Osteoblast (primary cell): ENCODE measurements at places on chromosomes 7 and 10.

DNA sequence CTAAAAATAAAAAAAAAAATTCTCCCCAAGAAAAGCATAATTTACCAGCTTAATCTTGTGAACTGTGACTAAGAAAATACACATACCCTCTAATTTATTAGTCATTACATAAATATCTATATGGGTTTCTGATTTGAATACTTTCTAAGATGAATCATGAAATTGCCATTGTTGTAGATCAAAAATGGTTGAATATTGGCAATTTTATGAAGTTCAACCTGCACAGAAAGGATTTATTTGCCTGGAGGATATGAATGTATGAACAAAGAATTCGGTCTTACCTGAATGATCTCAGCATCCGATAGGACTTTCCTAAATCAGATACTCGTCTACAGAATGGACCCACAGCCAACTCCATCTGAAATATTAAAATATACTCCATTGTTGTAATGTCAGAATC is 61.5 kb downstream of the HBP1 start:
- no peak for DNase-seq

DNA sequence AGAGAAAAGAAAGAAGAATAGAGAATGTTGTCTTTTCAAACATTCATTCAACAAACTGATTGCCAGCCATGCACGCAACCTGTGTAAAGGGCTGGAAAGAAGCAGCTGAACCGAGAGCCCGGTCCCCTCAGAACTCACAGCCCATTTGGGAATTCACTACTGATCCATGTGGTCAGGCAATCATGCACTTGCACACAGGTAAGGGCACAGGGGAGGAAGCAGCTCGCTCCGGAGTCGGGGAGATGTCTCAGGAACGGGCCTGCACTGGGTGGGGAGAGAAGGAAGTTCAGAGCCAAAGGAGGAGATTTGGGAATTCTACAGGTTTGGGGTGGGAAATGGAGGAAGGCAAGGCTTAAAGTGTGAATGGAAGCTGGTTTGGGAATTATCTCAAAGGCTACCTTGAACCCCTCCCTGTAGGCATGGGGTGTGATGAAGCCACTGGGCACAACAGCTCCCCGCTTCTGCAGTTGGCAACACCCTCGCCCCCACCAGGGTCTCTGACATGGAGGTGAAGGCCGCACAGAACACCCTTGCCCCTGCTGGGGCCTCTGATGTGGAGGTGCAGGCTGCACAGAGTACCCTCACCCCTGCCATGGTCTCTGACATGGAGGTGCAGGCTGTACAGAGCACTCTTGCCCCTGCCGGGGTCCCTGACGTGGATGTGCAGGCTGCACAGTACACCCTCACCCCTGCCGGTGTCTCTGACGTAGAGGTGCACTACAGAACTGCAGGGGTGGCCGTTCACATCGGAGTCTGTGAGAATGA is 194.4 kb upstream of the RNF32 start:
- no peak for DNase-seq

DNA sequence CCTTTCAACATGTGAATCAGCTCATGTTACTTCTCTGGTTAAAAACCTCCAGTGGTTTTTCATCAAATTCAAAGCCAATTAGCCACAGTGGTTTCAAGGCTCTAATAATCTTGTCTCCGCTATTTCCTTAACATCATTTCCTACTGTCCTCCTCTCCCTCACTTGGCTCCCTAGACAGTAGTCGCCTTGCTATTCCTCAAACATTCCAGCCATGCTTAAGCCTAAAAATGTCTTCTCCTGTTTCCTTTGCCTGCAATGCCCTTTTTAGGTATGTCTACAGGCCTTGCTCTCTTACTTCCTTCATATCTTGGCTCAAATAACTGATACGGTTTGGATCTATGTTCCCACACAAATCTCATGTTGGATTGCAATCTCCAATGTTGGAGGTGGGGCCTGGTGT is 779.4 kb upstream of the LRRN3 start:
- no peak for DNase-seq

- DNase-seq = no peak
These were observed 39.9 kb downstream of the PLEKHA8 start for GRCh38 chr7:30068117-30068516.

- peak; percentile 46 for DNase-seq
These were observed 96.8 kb upstream of the PHYHIPL start for GRCh38 chr10:59079386-59080226.

GRCh38 chr7:142798451-142799436 is 28.0 kb downstream of the PRSS2 start:
- no peak for DNase-seq

DNA sequence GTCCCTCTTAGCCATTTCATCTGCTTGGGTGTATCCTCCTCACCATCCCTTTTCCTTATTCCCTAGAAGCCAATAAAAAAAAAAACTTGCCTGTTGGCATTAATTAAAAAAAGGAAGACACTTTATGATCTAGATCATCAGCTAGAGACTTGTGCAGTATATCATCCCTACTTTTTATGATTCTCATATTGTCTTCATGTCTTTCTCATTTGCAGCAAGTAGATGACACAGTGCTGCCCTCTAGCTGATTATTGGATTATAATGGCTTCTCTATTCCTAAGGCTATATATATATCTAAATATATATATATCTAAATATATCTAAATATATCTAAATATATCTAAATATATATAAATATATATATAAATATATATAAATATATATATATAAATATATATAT is 272.4 kb upstream of the LRGUK start:
- peak; percentile 76 for DNase-seq

GRCh38 chr7:27946351-27946750 is 206.4 kb downstream of the TAX1BP1 start:
- DNase-seq = no peak

DNA sequence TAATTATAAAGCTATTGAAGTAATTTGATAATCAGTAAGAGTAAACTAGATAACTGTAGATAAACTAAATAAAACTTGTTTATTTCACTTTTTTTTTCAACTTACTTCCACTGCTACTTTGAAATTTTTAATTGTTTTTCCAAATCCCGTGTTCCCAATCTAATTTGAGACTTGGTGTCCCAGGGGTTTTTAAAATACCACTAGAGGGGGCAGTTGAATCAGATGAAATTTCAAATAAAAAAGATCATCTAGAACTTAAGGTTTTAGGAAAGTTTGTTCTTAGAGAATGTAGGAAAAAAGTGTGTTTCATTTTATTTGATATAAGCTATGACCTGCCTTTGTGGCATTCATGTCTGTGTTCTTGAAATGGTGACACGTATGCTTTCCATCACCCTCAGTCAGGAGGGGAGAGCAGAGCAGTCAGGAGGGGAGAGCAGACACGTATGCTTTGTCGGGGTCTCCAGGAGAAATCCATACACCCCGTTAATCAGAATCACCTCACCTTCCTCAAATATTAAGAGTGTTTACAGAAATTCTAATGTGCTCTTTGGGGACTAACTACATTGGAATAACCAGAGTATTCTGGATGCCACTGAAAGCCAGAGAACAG is 49.9 kb downstream of the C10orf67 start:
- no peak for DNase-seq

- no peak for DNase-seq
These were observed 17.9 kb downstream of the DOCK4 start for GRCh38 chr7:112188257-112188656.

GRCh38 chr7:50684011-50684712 is 98.5 kb downstream of the GRB10 start:
- no peak for DNase-seq

DNA sequence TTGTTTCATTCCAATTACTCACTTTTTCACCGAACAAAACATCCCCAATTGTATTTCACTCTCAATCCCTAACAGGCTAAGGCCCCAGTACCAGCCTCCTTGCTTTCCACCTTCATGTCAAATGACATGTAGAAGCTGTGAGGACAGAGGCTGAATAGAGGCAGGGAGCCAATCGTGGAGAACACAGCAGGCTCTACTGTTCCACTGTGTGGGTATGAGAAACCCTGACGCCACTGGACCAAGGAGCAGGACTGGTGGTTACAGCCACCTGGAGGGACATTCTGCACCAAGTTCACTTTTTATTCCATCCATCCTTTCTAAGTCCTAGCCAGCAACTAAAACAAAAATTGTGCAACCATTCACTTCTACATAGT is 502.8 kb downstream of the SORCS1 start:
- DNase-seq = no peak

DNA sequence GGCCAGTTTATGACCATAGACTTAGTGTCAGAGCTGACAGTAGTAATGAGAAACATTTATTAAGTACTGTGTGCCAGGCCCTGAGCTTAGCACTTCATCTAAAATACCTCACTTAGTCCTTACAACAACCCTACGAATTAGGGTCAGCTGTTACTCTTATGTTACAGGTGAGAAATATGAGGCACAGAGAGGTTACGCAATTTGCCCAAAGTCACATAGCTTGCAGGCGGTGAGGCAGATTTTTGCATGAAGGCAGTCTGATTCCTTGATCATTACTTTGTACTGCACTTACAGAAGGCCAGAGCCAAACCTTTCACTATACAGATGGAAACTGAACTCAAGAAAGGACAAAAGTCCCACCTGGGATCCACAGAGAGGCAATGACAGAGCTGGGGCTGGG is 10.2 kb downstream of the CDH23 start:
- no peak for DNase-seq

GRCh38 chr10:100723770-100724530 is 21.4 kb upstream of the PAX2 start:
- peak; percentile 65 for DNase-seq

DNA sequence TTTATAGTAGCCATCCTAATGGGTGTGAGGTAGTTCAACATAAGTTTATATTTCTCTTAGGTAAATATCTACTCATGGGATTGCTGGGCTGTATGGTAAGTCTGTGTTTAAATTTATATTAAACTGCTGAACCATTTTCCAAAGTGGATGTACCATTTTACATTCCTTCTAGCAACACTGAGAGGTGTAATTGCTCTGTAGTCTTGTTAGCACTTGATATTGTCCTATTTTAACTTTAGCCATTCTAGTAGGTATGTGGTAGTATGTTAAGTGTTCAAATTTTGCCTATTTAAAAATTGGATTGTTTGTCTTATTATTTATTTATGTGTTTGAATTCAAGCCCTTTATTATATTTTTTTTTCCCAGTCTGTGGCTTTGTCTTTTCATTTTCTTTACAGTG is 2.6 kb upstream of the HPS1 start:
- no peak for DNase-seq

- no peak for DNase-seq
These were observed 123.7 kb downstream of the VIPR2 start for GRCh38 chr7:159020987-159021386.

DNA sequence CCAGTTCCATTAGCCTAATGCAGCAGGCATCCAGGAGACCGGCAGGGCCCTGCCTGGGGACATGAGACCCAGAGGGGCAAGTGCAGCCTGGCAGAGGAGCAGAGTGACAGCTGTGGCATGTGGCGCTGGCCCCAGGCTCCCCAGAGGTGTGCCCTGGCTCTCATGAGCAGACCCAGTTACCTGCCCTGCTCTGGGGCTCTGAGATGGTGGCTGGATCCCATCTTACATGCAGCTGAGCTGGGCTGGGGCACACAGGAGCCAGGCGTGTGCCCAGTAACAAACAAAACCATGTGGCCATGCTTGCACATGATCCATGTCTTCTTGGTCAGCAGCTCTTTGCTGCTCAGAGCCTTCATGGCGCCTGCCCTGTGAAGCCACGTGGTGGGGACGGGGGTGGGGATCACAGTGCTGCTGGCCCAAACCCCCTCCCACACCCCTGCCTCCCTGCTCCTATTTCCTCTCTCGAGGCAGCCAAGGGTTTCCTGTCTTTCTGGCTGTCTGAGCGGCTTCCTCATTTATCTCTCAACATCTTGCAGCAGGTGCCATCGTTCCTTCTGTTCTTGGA is 40.3 kb upstream of the GTF2I start:
- no peak for DNase-seq

DNA sequence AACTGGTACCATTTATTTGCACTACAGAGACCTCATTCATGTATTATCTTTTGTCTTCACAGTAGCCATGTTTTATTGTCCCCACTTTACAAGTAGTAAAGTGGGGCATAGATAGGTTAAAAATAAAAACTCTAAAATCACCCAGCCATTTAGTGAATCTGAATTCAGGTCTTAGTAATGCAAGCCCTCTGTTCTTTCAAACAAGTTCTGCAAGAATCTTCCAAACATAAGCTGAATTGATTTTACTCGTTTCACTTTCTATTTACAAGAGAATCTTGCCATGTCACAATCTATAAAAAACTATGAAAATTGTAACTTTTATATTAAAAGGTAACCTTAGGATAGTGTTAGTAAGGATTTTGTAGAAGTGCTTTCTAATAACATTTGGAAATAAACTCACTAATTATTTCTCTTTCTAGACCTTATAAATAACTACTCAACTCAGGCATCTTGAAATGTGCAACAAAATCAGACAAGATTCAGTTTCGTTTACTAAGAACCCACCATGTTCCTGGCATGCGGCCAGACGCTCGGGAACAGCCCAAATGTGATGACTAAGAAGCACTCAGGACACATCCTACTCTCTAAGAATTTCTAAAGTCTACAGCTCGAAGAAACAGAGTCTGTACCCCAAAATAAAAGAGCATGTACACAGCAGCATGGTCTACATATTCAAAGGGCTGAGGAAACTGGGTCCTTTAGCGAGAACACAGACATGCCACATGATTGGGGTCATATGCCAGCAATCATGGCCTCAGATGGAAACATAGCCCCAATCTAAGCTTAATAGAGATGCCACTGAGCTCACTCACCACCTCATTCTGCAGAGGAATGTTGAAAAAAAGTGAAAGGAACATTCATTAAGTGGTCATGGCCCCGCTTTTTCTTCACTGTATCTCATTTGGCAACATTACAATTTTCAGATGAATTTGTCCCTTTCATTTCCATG is 167.6 kb downstream of the AMPH start:
- no peak for DNase-seq

DNA sequence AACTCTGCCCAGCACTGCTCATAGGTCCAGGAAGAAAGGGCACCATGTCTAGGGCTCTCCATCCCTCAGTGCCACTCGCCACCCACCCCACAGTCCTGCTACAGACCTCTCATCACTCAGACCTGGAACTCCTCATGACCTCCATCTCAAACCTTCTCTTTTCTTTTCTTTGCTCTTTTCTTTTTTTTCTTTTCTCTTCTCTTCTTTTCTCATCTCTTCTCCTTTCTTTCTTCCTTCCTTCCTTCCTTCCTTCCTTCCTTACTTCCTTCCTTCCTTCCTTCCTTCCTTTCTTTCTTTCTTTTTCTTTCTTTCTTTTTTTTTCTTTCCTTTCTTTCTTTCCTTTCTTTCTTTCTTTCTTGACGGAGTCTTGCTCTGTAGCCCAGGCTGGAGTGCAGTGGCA is 122.2 kb downstream of the KLF6 start:
- DNase-seq = no peak

- DNase-seq = no peak
These were observed 567.8 kb upstream of the NRG3 start for GRCh38 chr10:81306971-81307782.

- DNase-seq = no peak
These were observed 32.6 kb downstream of the PRLHR start for GRCh38 chr10:118562851-118563250.

- DNase-seq = peak; percentile 95
These were observed 167.0 kb upstream of the PPP1R3A start for GRCh38 chr7:114085592-114086501.

- peak; percentile 48 for DNase-seq
These were observed 154.4 kb upstream of the MKLN1 start for GRCh38 chr7:131173145-131173890.

- peak; percentile 98 for DNase-seq
These were observed 118.7 kb downstream of the C10orf105 start for GRCh38 chr10:71600849-71601248.

- no peak for DNase-seq
These were observed 316.7 kb downstream of the OTUD1 start for GRCh38 chr10:23755556-23755955.
